GF-D8 (cell line): ENCODE measurements at places on chromosomes 11 and 22.

DNA sequence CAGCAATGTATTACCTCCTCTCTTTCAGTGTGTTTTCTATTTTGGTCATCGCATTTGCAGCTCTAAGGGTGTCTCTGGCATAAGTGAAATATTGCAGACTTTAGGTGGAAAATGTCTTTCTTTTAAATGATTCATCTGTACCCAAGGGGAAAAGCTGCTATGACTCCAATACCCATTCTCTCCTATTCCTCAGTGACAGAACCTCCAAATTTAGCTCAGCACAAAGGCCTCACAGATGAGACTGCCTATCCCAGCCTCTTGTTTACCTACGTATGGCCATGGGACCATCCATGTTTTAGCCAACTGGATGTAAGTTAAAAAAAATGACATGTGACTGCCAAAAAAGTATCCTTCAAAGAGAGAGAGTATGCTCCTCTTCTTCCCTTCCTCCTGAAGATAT, 7.9 kb downstream of the MTMR2 start:
- DNase-seq: no peak

DNA sequence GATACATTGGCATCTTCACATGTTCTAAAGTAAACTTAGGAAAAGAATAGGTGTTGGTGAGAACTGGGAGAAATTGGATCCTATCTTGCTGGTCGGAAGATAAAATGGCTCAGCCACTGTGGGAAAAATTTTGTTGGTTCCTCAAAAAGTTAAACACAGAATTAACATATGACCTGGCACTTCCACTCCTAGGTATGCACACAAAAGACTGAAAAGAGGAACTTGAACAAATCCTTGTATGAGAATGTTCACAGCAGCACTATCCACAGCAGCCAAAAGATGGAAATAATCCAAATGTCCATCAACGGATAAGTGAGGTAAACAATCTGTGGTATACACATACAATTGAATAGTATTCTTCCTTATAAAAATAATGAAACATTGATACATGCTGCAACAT, 4.8 kb upstream of the TPH1 start:
- DNase-seq: no peak

DNA sequence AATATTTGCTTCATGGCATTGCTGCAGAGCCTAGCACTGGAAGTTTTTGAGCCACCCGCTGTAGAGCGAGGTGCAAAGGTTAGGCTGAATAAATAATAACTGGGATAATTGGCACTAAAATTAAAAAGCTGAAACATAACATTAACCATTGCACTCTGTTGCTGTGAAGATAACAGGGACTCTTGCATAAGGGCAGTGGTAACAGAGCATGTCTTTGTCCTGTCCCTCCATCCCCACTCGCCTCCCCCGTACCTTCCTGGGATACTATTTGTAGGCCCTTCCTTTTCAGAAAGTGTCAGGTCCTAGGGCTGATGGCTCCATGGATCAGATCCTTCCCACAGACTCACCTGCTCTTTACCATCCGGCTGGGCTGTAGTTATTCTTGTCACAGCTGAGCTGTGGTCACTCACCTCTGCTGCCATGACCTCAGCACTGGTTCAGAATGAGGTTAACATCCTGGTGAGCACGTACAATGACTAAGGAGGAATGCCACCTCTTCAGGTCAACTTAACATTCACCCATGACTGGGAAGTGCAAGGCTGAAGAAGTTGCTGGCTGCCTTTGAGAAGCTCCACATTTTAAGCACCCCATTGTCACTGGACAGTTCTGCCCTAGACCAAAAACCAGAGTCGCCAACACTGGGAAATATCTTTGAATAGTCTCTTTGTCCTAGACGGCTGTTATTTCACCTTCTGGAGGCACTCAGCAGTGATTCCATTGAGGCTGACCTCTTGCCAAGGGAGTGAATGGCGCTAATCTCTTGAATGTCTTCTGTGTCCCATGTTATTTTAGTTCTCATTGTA, 103.2 kb upstream of the KIRREL3 start:
- DNase-seq: no peak

DNA sequence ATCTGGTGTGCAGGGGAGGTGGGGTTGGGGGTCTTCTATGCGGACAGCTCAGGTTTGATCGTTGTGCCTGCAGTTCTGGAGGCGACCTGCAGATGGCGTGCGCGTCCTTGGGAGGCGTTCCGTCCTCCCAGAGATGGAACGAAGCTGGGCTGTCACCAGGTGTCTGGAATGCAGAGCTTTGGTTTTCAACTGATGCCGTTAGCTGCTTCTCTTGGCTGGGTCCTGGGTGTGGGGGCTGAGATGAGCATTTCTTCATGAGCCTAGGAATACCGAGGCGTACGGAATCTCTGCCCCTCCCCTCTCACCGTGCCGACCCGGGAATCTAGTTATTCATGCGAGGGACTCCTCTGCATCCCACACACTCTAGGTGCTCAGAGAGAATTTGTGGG, 98.6 kb downstream of the CEP164 start:
- DNase-seq: peak; percentile 30

DNA sequence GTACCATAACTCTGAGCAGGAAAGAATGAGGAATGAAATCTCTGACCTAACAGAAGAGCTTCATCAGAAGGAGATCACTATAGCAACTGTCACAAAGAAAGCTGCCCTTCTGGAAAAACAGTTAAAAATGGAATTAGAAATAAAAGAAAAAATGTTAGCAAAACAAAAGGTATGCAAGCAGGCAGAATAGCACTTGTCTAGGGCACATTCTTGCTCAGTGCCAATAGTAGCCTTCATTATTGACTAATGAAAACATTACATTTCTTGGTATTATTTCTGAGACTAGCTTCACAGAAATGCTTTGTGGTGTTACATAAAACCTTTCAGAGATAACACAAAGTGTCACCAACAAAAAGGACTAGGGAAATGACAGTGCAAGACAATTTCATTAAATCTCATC, 63.9 kb downstream of the DEUP1 start:
- DNase-seq: no peak

GRCh38 chr11:66281776-66282467, 3.9 kb downstream of the CNIH2 start:
- DNase-seq: no peak

- DNase-seq: no peak
These were observed 47.0 kb upstream of the GALNT18 start for GRCh38 chr11:11668781-11669180.
